ENCODE measurements at places on chromosomes 5 and 9.

GRCh38 chr5:133900534-133901270 is 67.7 kb downstream of the C5orf15 start:
- peak; percentile 84 for DNase-seq

DNA sequence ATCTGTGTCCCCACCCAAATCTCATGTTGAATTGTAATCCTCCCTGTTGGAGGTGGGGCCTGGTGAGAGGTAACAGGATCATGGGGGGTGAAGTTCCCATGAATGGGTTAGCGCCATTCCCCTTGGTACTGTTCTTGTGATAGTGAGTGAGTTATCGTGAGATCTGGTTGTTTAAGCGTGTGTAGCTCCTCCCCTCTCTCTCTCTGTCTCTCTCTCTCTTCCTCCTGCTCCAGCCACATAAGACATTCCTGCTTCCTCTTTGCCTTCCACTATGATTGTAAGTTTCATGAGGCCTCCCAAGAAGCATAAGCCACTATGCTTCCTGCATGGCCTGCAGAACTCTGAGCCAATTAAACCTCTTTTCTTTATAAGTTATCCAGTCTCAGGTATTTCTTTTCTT is 28.8 kb downstream of the C5orf15 start:
- DNase-seq = no peak

DNA sequence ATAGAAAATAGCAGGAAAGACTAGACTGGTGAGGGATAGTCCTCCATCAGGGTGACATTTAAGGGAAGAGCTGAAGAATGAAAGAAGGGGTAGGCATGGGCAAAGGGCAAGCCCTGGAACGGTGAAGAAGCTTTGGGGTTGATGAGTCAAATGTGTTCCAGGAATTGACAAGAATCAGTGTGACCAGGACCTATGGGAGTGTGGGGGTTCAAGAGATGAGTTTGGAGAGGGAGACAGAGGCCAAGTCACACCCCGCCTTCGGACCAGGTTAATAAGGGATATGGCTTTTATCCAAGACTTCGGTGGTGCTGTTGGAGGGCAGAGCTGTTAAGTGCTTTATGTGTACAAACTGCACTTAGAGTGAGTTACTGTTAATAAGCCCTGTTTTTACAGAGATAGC is 920 bp downstream of the PMPCA start:
- DNase-seq = no peak

DNA sequence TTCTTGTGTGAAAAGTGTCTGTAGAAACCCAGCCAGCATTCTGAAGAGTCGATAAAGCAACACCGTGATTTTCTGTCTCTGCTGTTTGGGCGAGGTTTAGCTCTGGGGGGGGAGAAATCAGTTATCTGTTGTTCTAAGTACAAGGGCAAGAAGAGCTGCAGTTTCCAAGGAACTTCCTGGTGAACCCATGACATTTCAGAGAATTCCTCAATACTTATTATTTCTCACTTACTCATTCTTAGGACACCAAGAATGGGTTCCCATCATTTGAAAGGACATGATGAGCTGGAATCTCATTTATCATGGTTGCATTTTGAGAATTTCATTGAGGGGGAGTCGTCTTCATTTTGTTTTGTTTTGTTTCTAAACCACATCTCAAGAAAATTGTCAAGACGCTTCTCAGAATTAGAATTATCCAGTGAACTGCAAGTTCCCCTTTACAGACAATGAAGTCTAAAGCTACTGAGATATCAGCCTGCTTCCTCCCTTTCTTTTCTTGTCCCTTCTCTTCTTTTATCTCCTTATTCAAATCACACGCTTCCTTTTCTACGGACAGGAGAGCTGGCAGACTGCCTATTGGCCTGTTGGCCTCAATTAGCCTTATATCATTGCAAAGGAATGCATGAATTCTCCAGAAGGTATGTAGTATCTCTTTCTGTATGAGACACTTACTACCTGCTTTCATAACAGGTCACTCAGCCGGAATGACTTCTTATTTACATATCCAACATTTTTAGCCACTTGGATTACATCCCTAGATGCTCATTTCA is 53.7 kb downstream of the ZNF462 start:
- DNase-seq = peak; percentile 21
